ENCODE measurements at places on chromosomes 16 and 17.
A peak's percentile ranks its signal among the peaks of the same experiment; 100 is the strongest.

DNA sequence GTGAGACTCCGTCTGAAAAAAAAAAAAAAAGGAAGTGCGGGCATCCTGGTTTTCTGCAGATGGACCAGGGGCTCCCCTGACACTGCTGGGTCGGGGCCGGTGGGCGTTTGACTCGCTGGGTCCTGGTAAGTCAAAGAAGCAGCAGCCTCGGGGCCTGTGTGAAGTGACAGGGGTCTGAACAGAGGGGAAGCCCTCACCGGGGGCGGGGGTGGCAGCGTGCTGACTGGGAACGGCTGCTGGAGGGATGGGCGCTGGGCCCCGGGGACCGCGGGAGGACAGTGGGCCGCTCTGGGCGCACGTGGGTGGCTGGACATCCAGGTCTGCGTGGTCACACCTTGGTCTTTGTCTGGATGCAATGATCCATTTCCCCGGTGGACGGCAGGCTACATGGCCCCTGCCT, 8.2 kb downstream of the GALNS start:
- ATAC-seq: no peak

- ATAC-seq: peak; percentile 26
Observed at GRCh38 chr16:78684655-78685375, 585.4 kb downstream of the WWOX start.

GRCh38 chr16:30808146-30808545, 21.1 kb upstream of the ZNF629 start:
- no peak for ATAC-seq

GRCh38 chr17:45248132-45248957, 13.5 kb downstream of the SPATA32 start:
- peak; percentile 79 for ATAC-seq

DNA sequence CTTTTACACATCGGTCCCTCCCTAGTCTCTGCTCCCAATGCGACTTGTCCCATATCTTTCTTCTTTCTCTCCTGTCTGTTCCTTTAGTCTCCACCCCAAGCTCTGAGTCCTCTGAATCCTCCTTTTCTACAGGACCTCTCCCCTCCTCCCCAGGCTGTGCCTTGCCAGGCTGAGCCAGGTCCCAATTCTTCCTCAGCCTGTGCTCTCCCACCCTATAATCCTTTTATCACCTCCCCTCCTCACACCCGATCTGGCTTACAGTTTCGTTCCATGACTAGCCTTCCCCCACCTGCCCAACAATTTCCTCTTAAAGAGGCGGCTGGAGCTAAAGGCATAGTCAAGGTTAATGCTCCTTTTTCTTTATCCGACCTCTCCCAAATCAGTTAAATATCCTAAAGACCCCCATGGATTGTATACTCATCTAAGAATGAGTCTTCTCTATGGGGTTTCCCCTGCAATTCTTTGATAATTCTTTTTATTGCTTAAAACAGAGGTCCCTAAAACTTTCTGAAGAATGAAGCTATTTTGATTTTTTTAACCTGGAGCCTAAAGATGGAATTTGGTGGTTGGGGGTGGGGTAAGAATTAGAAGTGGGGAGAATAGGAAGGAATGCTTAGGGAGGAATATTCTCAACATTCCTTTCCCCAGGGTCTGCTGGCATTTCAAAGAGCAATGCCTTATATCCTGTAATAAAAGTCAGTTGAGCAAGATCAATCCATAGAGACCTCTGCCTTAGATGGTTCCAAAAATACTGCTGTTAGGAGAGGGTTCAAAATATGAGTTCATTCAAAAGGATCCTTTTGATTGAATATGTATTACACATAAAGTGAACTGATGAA, 102.8 kb downstream of the MYO1D start:
- ATAC-seq: no peak

DNA sequence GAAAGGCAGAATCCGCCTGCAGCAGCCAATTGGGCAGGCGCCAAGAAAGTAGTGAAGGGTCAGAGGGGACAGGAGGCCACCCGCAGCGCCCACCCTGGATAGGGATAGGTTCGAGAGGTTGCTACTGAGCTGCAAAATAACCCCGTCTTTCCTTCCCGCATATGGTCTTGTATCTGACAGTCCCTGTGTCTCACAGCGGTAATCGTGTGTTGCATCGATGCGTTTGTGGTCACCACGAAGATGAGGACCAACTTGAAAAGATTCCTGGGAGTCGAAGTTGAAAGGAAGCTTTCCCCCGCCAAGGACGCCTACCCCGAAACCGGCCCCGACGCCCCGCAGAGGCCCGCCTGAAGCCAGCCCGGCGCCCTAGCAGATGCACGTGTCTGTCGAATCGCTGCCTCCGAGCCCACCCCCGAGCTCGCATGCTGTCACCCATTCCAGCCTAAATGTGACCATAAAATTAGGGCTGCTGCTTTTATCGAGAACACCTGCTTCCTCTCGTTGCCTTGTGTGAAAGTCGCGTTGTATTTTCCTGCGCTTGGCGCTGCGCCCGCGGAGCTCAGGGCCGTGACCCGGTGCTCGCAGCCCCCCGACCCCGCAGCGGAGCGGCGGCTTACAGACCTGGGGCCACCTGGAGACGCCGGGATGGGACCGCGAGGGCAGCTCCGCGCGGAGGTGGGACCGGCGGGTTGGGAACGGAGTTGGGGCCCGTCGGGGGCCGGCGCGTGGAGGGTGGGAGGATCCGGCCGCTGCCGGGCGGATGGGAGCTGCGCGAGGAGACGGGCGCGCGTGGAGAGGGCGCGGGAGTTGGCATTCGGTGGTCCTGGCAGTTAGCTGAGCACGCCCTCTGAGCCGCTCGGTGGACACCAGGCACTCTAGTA, at the start of gene CMTM2:
Gene CMTM2 (plus strand): TSS at position 813 of the 881 bp plus-strand sequence. CDS start 145 bp downstream, outside the sequence.
- ATAC-seq: peak; percentile 11

GRCh38 chr17:38731526-38732294, 1.6 kb downstream of the CISD3 start:
- no peak for ATAC-seq

DNA sequence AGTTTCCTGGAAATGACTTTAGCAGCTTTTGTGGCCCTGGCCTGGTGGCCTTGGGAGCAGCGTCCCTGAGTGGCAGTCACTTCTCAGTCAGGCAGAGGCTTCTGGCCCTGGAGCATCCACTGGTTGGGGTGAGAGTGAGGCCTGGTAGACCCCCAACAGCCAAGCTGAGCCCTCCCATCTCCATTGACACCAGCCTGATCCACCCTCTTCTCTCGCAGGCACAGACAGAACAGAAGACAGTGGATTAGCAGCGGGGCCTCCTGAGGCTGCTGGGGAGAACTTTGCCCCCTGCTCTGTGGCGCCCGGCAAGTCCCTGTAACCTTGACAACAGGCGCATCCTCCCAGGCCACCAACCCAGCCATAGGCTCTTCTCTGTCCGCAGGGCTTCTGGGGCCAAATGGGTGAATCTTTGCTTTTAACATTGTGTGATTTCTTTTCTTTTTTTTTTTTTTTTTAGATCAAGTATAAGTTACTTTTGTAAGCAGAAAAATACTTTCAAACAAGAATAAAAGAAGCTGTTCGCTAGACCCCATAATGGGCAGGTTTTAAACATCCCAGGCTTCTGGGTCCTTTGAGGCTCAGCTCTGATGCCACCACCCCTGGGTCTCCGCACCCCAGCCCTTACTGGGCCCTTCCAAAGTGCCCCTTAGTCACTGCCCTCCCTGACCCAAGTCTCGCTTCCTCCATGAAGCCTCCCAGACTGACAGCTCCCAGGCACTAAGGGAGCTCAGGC, 12.7 kb upstream of the FLYWCH1 start:
- no peak for ATAC-seq

- ATAC-seq: no peak
Observed at GRCh38 chr17:21602176-21602575, 90.1 kb upstream of the KCNJ18 start.

DNA sequence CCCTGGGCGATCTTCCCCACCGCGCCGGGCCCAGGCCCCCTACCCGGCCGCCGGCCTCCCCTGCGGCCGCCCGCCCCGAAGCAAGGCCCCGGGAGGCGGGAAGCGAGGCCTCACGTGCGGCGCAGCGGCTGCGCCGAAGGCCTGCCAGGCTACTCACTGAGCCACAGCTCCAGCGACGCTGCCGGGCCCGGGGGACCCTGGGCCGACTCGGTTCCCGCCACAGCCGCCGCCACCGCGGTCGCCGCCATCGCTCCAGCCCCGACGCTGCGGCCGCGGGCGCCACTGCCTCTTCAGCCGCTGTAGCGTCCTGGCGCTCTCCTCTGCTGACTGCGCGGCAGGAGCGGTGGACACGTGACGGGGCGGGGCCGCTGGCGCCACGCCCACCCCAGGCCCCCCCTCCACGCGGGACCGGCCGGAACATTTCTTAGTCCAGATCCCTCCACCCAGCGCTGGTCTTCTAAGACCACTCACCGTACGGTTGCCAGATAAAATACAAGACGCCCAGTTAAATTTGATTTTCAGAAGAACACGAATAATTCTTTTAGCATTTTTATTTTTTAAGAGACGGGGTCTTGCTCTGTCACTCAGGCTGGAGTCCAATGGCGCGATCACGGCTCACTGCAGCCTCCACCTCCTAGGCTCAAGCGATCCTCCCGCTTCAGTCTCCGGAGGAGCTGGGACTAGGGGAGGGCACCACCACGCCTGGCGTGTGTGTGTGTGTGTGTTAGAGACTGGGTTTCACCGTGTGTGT, at the start of gene GGA2:
Gene GGA2 (minus strand): TSS at position 331 of the 751 bp plus-strand sequence. CDS start 83 bp downstream, at position 248.
- ATAC-seq: peak; percentile 89

DNA sequence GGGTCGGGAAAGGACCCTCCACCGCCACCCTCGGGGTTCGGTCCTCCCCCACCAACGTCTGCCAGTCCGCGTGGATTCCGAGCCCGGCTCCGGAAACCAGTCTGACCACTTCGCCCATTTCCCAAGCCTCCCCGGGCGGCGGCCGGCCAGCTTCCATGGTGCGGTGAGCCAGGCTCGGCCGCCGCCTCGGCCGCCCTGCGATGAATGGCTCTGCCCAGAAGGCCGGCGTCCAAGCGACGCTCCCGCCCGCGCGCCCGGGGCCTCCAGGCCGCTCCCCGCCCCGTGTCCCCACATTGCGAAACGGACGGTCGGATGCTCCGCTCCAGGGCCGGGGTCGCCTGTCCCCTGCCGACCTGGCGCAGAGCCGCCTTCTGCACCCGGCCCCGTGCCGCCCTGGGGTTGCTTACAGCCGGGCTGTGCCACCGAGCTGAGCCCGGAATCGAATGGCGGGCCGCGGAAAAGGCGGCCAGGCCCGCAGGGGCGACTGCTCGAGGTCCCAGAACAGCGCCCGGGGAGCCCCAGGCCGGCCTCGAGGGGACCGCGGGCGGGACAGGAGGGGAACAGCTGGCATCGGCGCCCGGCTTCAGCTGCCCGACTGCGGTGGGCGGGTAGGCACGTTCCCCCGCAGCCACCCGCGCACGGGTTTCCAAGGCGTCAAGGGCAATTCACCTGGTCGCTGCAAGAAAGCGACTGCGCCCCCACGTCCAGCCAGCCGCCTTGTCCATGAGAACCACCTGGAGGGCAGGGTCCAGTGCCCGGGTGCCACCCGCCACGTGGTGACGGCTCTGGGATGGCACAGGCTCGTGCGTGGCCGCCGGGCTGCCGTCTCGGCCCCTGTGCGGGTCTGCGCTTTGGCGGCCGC, 18.3 kb upstream of the CBX8 start:
- ATAC-seq: peak; percentile 40

DNA sequence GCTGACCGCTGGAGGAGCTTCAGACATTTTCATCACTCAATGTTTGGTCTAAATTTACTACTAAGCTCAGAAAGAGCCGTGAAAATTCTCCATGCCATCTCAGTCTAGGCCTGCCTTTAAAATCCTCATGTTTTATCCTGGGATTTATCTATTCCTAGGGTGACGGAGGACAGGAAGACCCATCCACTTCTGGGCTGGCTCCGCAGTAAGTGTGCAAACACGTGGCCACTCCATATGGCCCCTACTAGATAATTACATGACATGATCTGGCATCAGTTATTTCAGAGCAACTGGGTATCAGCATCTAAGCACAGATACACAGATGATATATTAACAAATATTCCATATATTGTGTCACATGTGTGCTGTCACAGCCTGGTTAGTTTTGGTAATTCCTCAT, 77.8 kb upstream of the HS3ST4 start:
- no peak for ATAC-seq

- ATAC-seq: no peak
Observed at GRCh38 chr17:64399071-64399766, 8.6 kb upstream of the PECAM1 start.

DNA sequence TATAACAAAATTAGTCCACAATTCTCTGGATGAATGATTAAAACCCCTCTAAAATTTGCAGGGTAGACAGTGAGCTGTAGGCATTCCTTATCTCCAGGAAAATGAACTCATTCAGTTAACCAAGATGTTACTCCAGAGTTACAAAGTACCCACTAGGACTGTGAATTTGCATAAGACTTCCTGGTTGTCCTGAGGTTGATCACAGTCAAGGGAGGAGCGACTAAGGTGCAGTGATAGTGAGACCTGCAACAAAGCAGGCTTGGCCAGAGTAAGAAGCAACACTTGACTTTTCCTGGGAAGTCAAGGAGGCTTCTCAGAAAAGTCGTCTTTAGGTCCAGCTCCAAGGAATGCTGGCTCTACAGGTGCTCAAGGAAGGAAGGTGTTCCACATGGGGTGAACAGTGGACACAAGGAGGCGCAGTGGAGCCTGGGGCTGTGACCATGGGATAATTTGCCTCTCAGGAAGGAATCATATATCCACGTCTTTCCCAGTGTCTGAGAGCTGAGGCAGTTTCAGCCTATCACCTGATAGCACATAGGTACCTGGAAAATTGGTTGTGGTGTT, 821.1 kb upstream of the EEF2KMT start:
- ATAC-seq: no peak

- peak; percentile 84 for ATAC-seq
Observed at GRCh38 chr17:3710951-3711383, 12.7 kb upstream of the HASPIN start.

DNA sequence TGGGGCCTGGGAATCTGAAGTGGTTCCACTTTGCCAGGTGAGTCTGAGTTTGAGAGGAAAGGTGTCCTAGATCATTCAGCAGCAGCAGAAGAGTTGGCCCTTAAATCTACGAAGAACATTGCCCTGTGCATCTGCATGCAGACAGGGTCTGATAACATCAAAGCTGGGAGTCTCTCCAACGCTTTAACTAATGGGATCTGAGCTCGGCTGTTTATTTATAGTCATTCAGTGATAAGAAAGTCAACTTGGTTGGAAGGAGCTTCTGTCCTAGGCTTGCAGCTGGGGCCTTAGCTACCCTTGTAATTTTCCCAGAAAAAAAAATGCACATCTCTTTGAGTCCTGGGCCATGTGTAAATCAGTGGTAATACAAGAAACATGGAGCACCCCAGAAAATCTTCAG, 418.0 kb upstream of the HSBP1 start:
- no peak for ATAC-seq

DNA sequence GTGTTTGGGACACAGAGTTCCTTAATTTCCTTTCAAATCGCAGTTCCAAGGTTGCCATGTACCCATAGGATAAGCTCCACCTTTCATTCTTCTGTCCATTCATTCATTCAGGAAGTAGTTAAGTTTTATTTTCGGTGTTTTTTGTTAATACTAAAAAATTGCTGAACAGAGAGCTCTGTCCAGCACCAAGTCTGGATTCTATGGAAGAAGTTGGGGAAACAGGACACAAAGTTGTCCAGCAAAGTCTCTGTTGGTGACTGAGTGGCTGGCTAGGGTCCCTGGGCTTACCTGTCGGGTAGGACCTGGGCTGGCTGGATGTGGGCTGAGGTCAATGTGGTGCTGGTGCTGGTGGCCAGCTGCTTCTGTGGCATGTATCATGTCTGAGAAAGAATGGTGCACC, 17.6 kb upstream of the CCL2 start:
- ATAC-seq: no peak
